Occipital lobe (tissue), 3 donors: ENCODE measurements at places on chromosomes 4 and X.

DNA sequence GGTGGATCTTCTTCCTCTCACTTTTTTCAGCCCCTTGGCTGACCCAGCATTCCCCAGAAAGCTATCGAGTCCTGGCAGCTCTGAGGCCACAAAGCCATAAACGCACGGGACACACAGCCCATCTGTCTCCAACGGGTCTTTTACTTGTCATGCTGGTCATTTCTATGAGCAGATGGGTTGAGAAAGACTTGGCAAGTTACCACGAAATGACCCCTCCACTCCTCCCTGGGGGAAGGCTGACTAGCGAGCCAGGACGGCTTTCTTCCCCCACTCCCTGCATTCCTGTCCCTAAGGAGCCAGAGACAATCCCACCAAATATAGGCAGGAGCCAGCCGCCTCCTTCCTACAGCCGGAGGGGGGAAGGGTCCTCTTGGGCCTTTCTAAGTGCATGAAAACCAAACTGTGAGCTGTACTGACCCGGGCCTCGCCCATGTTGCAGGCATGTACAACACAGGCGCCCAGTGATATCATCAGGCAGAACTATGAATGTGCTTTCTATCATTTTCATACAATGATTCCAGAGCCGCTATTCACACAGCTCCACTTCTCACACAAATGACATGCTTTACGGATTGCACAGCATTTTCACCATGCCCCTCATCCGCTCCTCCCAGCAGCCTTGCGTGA, 28.6 kb downstream of the AFAP1 start:
- DNase-seq, result no peak

GRCh38 chr4:108991551-108992328, 228.9 kb upstream of the ETNPPL start:
- DNase-seq, result no peak

DNA sequence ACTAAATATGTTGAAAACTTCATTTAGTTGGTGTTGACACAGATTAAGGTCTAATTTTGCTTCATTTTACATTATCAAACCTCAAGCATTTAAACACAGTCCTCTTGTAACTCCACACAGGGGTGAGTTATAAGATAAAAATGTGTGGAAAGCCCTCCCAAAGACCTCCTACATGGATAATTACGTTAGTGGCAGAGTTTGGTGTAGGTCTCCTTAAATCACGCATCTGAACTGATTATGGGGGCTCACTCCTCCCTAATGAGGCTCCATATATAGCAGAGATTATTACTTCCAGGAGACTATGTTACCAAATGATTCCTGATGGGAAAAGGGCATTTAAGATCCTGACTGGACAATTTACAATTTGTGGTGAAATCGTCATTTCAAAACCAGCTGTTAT, 32.2 kb upstream of the VCX3B start:
- no peak for DNase-seq

- DNase-seq, result no peak
These were observed 92.5 kb upstream of the SLC34A2 start for GRCh38 chr4:25563071-25563564.
